Kasumi-1 (cell line): ENCODE measurements at places on chromosomes 7 and 10.

DNA sequence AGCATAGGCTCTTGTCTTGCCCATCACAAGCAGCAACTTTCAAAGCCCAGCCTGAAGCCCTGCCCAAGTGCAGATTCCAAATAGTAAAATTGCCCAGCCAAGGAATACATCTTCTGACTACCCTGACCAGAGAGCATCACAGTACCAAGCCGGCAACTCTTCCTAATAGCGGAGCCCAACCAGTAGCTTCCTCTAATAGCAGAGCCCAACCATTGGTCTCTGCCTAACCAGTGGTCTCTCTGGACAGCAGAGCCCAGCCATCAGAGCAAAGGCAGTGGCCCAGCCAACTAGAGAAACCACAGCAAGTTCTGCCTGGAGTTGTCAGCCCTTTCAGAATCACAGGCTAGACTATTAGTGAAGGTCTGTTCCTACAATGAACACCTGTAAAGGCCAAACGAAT lies 285.6 kb downstream of the HGF start:
- DNase-seq, result peak; percentile 41

- DNase-seq, result no peak
Observed at GRCh38 chr7:105027176-105027853, 13.3 kb downstream of the KMT2E start.

- peak; percentile 43 for DNase-seq
Observed at GRCh38 chr10:22713853-22714478, 412 bp downstream of the PIP4K2A start.

GRCh38 chr10:28569506-28570159 lies 36.7 kb downstream of the WAC start:
- DNase-seq, result no peak

DNA sequence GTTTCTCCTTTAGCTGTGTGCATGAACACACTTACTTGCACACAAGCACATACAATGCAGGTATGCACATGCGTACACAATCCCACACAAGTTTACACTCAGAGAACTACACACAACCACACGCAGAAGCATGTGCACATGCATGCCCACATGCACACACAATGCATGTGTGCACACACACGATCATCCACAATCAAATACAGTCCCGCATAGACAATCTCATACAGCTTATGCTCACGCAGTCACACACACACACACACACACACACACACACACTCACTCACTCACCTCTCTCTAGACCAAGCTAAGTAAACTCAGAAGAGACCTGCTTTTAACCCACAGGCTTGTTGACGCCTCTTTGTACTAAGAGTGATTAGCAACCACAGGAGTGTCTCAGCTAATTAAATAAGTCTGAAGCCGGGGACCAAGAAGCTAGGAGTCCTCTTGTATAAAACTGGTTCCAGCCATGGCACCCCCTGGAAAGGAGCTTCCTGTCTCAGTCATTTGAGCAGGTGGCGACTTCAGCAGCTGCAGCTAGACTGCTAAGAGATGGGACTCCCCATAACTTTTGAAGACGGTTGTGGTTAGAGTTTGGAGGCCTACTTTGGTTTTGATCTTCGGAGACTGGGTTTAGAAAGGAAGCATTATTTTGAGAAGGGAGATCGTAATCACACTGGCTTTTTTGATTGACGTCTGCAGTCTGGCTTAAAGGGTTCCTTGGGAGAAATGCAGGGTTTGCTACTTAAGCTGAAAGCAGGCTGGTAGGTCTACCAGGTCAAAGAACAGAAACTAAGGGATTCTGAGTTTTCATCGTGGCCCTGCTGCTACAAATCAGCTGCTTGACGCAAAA lies 82.3 kb upstream of the ADRB1 start:
- peak; percentile 97 for DNase-seq

DNA sequence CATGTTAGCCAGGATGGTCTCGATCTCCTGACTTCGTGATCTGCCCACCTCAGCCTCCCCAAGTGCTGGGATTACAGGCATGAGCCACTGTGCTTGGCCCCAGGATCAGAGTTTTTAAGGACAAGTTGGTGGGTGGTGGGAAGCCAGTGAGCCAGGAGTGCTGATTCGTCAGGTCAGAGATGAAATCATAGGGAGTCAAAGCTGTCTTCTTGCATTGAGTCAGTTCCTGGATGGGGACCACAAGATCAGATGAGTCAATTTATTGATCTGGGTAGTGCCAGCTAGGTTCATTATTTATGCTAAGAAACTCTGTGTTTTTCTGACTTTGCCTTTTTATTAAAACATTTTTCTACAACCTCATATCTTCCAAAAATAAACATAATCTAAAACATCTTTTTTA lies 423.8 kb downstream of the ARL4A start:
- DNase-seq, result no peak
